ENCODE measurements at places on chromosomes 12 and 14.
A peak's percentile ranks its signal among the peaks of the same experiment; 100 is the strongest.

DNA sequence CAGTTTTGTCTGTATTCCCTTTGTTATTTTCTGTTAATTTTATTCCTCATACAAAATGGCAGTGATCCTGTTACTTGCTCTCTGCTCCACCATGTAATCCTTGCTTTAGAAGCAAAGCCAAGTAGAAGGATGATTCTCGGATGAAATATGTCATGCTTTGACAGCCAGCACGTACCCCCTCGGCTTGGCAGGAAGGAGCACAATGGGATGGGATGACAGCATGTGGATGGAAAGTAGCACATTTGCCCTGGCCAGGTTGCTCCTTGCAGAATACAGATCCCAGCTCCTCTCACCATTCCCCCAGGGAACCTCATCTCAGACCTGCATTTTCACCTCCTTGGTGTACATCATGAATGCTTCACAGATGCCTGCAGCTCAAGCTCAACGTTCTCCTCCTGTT lies 35.1 kb upstream of the ATF1 start:
- H3K4me1 ChIP-seq: no peaks in the 10 kb centered on the region
- H3K36me3 ChIP-seq: peaks cover 25% of the 10 kb centered on the region
- no peak overlapping the region for H3K27ac ChIP-seq
- no peaks in the 10 kb centered on the region for H3K27me3 ChIP-seq
- DNase-seq: no peak

GRCh38 chr12:53217931-53218307 lies 10.9 kb upstream of the ITGB7 start:
- peak overlapping the region; percentile 88 for H3K4me3 ChIP-seq
- H3K36me3 ChIP-seq: peaks cover 10% of the 10 kb centered on the region
- no peak for DNase-seq
- no peaks in the 10 kb centered on the region for H3K27me3 ChIP-seq

DNA sequence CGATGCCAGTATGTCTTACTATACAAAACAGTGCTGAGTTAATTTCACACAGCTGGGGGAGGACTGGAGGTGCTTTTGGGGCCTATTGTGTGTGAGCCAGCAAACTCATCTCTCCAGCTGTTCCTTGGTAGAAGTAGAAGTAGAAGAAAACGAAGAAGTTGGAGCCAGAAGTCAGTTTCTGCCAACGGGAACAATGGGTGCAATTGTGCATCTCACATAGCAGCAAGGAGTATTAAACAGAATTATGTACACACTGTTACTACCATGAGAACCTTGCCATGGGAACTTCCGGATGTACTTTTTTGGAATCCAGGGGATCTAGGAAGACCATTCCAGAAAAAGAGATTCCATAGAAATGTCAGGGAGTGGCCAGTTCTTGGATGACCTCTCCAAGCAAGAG lies 88.6 kb downstream of the VCPKMT start:
- peaks cover 5% of the 10 kb centered on the region for H3K4me1 ChIP-seq
- peaks cover 38% of the 10 kb centered on the region for H3K36me3 ChIP-seq
- H3K27me3 ChIP-seq: no peaks in the 10 kb centered on the region
- no peak overlapping the region for H3K27ac ChIP-seq
- DNase-seq: no peak

DNA sequence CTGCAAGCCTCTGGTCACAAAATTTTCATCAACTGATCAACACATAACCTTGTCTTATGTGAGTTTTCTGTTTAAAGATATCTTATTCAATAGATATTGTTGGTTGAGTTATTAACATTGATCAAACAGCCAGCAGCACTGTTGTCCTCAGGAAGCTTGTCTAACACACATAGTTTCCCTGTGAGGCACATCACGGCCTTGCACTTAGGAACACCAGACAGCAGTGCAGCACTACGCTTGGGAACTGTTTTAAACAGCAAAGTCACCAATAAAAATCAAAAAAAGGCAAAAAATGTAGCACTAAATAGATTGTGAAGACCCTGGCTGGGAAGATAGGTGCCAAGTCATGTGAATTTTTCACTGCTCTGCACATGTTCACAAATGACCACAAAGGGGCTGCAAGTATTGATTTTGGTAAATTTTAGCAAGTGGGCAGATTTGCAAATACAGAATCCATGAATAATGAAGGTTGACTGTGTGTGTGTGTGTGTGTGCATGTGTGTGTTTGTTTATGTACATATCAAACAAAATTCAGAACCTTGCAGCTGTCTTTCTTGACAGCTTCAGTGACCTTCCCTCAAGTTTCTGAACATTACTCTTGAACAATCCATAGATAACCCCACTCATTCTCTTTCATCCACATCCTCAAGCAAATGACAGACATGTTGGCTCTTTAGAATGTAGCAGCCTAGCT lies 28.9 kb downstream of the VDR start:
- H3K4me3 ChIP-seq: no peak overlapping the region
- no peak overlapping the region for H3K27ac ChIP-seq
- H3K36me3 ChIP-seq: peaks cover 73% of the 10 kb centered on the region
- H3K4me1 ChIP-seq: peaks cover 24% of the 10 kb centered on the region
- H3K27me3 ChIP-seq: no peaks in the 10 kb centered on the region

GRCh38 chr12:131867891-131868675 lies 26.3 kb upstream of the ULK1 start:
- H3K4me1 ChIP-seq: no peaks in the 10 kb centered on the region
- no peak overlapping the region for H3K4me3 ChIP-seq
- no peak overlapping the region for H3K27ac ChIP-seq
- no peaks in the 10 kb centered on the region for H3K36me3 ChIP-seq
- H3K27me3 ChIP-seq: no peaks in the 10 kb centered on the region

GRCh38 chr12:94575645-94576403 lies 74.5 kb downstream of the TMCC3 start:
- peaks cover 4% of the 10 kb centered on the region for H3K27me3 ChIP-seq
- H3K27ac ChIP-seq: no peak overlapping the region
- H3K4me3 ChIP-seq: no peak overlapping the region
- no peaks in the 10 kb centered on the region for H3K36me3 ChIP-seq
- H3K4me1 ChIP-seq: no peaks in the 10 kb centered on the region

- no peak for DNase-seq
- H3K36me3 ChIP-seq: no peaks in the 10 kb centered on the region
- no peak overlapping the region for H3K27ac ChIP-seq
Measured at GRCh38 chr14:60684203-60684602, 34.9 kb upstream of the SIX1 start.

- peaks cover 45% of the 10 kb centered on the region for H3K27me3 ChIP-seq
- DNase-seq: no peak
- no peaks in the 10 kb centered on the region for H3K4me1 ChIP-seq
- H3K4me3 ChIP-seq: no peak overlapping the region
Measured at GRCh38 chr12:115870021-115870420, 407.5 kb downstream of the MED13L start.

DNA sequence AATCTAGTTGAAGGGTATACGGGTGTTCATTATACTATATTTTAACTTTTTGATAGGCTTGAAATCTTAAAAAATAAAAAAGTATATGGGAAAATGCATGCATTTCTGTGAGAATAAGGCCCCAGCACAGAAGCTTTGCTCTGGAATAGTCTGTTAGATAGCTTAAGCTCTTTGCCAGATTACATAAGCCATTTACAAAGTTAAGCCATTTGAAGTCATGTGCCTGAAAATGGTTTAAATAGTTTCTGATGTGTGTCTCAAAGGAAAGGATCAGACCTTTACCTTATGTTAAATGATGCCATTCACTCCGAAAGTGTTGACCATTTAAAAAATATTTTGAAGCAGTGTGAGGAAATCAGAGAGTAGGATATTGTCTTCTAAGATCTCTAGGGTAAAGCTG lies 51.3 kb downstream of the WASHC4 start:
- no peak overlapping the region for H3K27ac ChIP-seq
- no peak overlapping the region for H3K4me3 ChIP-seq
- peaks cover 18% of the 10 kb centered on the region for H3K36me3 ChIP-seq
- peaks cover 2% of the 10 kb centered on the region for H3K4me1 ChIP-seq
- no peaks in the 10 kb centered on the region for H3K27me3 ChIP-seq
- DNase-seq: no peak

GRCh38 chr12:53461059-53461458 lies 9.2 kb downstream of the PCBP2 start:
- peaks cover 60% of the 10 kb centered on the region for H3K36me3 ChIP-seq
- H3K4me1 ChIP-seq: peaks cover 44% of the 10 kb centered on the region
- no peak for DNase-seq

GRCh38 chr12:114901316-114901715 lies 217.3 kb upstream of the TBX3 start:
- no peak for DNase-seq
- no peak overlapping the region for H3K4me3 ChIP-seq
- no peaks in the 10 kb centered on the region for H3K4me1 ChIP-seq
- H3K27me3 ChIP-seq: peaks cover 2% of the 10 kb centered on the region

- H3K27me3 ChIP-seq: peaks cover 11% of the 10 kb centered on the region
Measured at GRCh38 chr14:88481794-88482193, 73.0 kb downstream of the PTPN21 start.

DNA sequence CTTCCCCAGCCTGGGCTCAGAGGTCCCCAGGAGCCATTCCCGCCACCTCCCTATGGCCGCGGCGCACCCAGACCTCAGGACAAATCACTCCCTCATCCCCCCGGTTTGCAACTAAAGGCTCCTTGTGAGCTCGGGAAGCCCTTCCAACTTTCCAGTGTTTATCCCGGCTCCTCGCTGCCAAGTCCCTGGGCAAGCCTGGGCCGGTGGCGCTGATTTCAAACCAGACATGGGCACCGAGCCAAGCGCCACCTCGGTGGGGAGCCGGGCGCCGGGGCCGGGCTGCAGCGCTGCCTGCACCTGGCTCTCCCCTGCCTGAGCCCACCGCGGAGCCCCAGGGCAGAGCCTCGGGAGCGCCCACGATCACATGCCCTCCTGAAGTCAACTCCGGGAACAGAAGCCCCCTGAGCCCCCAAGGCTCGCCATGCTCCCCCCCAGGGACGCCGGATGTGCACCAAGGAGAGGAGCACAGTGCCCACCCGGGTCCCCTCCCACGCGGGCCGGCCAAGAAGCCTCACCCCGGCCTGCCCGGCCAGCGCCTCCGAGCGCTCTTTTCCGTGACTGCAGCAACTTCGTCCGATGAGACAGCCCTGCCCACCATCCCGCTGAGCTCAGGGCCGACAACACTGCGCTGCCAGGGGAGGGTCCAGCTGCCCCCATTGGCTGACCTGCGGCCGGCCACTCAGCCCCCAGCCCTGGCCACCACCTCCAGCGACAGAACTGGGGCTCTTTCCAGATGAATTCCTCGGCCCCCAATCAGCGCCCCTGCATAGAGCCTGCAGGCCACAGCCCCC lies 50.0 kb downstream of the NCOR2 start:
- DNase-seq: no peak
- peaks cover 10% of the 10 kb centered on the region for H3K4me1 ChIP-seq
- peaks cover 6% of the 10 kb centered on the region for H3K36me3 ChIP-seq
- H3K4me3 ChIP-seq: no peak overlapping the region
- no peak overlapping the region for H3K27ac ChIP-seq
- H3K27me3 ChIP-seq: no peaks in the 10 kb centered on the region

- H3K36me3 ChIP-seq: no peaks in the 10 kb centered on the region
- no peak overlapping the region for H3K27ac ChIP-seq
- no peaks in the 10 kb centered on the region for H3K27me3 ChIP-seq
Measured at GRCh38 chr14:35992816-35993683, 166.9 kb downstream of the BRMS1L start.

- no peaks in the 10 kb centered on the region for H3K27me3 ChIP-seq
- no peaks in the 10 kb centered on the region for H3K4me1 ChIP-seq
- no peak for DNase-seq
- peaks cover 12% of the 10 kb centered on the region for H3K36me3 ChIP-seq
- H3K4me3 ChIP-seq: no peak overlapping the region
- H3K27ac ChIP-seq: peak overlapping the region; percentile 27
Measured at GRCh38 chr12:117161460-117162166, 28.7 kb downstream of the FBXO21 start.

GRCh38 chr14:63633801-63634200 lies 7.9 kb downstream of the WDR89 start:
- no peaks in the 10 kb centered on the region for H3K27me3 ChIP-seq
- DNase-seq: no peak
- H3K4me1 ChIP-seq: peaks cover 44% of the 10 kb centered on the region
- H3K36me3 ChIP-seq: peaks cover 44% of the 10 kb centered on the region
- H3K4me3 ChIP-seq: no peak overlapping the region

DNA sequence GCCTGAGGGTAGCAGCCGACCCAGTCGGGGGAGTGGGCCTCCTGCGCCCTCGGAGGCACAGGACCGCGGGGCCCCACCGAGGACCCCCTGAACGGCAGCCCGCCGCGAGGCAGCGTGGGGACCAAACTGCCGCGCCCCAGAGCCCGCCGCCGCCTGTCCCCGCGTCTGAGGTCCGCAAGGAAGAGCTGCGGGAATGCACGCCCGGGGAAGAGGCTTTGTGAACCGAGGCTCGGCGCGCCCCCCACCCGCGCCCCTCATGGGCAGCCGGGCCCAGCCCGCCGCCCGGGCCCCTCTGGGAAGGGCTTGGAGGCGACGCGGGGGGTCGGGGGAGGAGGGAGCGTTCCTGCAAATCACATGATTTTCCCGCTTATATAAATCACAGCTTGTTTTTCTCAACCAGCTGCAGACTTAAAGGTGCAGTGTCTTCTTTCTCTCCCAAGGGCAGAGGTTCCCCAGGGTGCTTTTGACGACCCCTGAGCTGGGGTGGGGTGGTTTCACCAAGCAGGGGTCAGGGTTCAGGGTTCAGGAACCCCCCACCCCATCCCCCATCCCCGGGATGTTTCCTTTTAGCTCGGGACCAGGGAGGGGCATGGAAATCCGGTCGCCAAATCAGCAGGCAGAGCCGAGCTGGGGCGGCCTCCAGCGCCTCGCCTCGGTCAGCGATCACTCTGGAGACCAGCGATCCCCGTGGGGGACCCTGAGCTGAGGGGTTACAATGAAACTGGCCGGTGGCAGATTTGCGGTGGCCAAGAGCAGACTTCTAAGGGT lies 44.7 kb upstream of the ATP23 start:
- peaks cover 2% of the 10 kb centered on the region for H3K36me3 ChIP-seq
- peaks cover 63% of the 10 kb centered on the region for H3K4me1 ChIP-seq
- no peaks in the 10 kb centered on the region for H3K27me3 ChIP-seq
- no peak for DNase-seq
- peak overlapping the region; percentile 100 for H3K27ac ChIP-seq
- H3K4me3 ChIP-seq: peak overlapping the region; percentile 81

DNA sequence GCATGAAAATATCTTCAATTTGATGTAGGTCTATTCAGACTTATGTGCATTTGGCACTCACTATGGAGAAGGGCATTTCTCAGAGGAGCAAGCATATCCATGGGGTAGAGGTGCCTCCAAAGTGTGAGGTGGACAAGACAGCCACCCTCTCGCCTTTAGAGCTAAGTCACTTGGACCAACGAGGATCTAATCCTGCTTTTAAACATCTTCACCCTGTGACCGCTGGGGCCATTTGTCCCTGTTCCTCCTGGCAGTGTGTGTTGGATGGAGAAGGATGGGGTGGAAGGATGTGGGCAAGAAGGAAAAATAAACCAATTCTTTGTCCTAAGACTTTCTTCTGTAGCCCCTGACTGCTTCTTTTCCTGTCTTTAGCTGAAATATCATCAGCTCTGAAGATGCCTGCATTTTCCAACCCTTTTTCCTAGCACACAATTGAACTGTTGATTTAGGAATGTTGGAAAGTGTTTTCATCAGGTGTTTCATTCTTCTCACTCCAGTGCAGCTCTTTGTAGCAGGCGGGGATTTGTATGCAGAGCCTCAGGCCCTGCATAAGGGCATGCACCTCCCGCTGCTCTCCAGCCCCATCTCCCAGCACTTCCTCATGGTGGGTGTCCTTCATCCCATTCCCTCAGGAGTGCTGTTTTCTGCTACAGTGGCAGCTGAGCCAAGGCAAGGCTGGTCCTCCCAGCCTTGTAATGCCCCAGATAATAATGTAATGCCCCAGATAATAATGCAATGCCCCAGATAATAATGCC lies 5.3 kb downstream of the FGF6 start:
- no peaks in the 10 kb centered on the region for H3K27me3 ChIP-seq
- peaks cover 2% of the 10 kb centered on the region for H3K36me3 ChIP-seq
- no peak for DNase-seq
- H3K4me1 ChIP-seq: peaks cover 9% of the 10 kb centered on the region

GRCh38 chr14:98189062-98189461 lies 1082.9 kb downstream of the BCL11B start:
- peak overlapping the region; percentile 69 for H3K4me3 ChIP-seq
- no peaks in the 10 kb centered on the region for H3K27me3 ChIP-seq
- H3K36me3 ChIP-seq: peaks cover 16% of the 10 kb centered on the region
- H3K4me1 ChIP-seq: peaks cover 92% of the 10 kb centered on the region

Measured in activated naive CD8-positive, alpha-beta T cell treated with anti-CD3 and anti-CD28 coated beads for 36 hours (primary cell).